ENCODE measurements at places on chromosomes 16 and 17.
A peak's percentile ranks its signal among the peaks of the same experiment; 100 is the strongest.

DNA sequence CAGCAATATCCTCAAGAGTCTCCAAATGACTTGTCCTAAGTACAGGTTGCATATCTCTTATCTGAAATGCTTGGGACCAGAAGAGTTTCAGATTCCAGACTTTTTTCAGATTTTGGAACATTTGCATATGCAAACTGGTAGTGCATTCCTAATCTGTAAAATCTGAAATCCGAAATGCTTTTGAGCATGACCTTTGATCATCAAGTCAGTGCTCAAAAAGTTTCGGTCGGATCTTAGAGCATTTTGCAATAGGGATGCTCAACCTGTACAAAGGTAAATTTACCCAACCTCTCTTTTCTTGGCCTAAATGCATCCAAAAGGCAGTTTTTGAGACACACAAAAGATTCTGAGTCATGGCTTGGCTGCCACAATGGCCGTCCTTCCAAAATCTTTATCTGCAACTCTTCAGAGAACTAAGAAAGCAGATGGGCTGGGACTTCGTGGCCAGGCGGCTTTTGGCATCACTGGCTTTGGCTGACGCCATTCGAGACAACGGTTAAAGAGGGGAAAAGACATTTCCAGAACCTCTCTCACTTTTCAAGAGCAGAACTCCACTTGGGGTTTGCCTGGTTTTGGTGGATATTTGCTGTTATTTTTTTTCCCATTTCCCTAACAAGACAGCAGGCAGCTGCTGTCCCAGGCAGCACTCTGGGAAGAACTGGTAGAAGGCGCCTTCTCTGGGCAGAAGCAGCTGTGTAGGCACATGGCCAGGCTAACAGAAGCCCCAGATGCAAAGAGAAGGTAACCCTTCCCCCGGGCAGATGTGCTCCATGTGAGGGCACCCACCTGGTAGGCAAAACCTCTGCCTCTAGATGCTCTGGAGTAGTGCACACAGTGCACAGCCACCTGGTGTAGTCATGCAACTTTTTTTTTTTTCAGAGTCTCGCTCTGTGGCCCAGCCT is 8.9 kb downstream of the CPPED1 start:
- no peak for DNase-seq

DNA sequence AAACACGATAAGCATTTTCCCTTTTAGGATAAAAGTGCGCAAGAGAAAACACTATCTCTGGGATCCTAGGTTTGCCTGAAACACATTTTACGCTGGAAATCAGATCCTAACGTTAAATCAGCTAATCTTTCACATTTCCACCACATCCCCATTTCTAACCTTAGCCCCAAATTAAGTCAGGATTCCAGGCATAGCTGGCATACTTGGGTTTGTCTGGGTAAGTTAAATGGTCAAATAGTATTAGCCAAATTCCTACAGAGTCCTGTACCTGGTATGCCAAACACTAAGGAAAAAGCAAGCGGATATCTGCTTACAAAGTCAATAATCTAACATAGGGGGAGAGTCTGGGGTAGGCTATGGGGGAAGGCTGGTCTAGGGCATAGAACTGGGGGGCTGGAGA is 557.4 kb upstream of the ZFHX3 start:
- no peak for DNase-seq

GRCh38 chr17:71519285-71519684 is 601.5 kb upstream of the SOX9 start:
- no peak for DNase-seq

- DNase-seq: no peak
Measured at GRCh38 chr16:50706250-50706649, 12.8 kb downstream of the NOD2 start.

GRCh38 chr16:12837291-12837690 is 33.6 kb upstream of the CPPED1 start:
- peak; percentile 59 for DNase-seq

DNA sequence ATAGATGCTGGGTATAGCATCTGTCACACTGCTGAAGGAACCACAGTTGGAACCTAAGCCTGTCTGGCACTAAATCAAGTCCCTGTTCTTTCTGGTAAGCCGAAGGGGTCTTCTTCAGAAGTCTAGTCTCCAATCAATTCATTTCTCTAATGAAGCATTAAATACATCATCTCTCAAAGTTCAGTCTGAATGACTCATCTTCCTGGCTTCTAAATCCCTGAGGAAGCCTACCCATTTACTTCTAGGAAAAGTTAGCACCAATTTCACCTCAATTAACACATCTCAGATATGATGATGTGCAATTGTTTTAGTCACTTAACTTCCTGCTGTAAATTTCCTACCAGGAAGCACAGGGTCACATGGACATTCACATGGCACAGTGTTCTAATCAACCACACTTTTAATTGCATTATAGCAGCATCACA is 49.9 kb downstream of the TEX14 start:
- peak; percentile 18 for DNase-seq

DNA sequence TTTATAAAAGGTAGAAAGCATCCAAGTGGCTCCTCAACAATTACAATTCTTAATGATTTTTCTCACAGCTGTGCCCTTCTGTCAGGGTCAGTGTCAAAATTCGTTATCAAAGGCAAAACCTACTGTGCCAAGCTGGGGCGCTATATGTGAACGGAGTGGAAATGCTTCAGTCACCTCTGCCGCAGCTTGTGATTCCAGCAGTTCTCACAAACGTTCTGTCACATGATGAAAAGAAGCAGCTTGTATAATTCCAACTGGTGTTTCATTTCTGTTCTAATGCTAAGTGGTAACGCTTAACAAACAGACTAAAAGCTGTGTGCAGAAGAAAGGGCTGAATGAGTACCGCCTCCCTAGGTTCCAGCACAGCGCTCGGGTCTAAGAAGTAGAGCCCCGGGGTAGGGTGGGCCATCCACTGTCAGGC is 14.2 kb downstream of the PLD6 start:
- DNase-seq: no peak

DNA sequence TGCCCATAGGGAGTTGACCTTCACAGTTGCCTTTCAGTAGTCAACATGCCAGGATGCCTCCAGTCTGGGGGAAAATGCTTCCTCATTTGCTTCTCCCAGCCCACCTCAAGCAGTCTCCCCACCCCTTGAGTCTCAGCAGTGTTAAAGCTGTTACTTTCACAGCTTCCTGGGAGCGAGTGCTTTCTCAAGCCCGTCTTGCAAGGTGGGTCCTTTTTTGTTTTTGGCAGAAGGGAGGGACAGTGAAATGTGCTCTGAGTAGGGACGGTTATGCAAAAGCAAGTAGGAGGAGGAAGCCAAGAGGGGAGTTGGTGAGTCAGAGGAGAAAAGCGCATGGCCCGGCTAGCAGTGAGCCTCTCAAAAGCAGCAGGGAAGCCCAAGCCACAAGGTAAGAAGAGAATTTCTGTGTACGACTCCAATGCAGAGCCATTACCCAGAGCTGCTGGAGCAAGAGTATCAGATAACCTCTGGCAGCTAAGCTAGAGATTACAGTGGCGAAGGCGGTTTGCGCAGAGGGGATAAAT is at the start of gene CHST4:
Gene CHST4 (plus strand): TSS at position 316 of the 521 bp plus-strand sequence. CDS start 10,252 bp downstream, outside the sequence.
- peak; percentile 26 for DNase-seq

- no peak for DNase-seq
Measured at GRCh38 chr17:33595828-33596227, 302.7 kb upstream of the ASIC2 start.

DNA sequence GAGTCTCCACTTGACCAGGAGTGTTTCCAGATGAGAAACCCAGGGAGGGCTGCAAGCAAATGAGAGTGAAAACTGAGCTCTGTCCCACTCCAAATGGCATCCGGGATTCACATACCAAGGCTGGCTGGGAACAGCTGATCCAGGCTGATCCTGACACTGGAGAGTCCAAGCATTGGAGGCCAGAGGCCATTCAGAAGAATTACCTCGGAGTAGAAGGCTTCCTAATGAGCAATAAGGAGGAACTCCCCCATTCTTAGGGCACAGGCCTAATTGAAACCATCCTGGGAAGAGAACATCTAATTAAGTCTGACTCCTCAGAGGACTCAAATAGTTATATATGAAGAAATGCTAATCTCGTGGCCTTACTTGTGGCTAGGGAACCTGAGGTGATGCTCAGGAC is 142.8 kb downstream of the PRKCA start:
- no peak for DNase-seq

DNA sequence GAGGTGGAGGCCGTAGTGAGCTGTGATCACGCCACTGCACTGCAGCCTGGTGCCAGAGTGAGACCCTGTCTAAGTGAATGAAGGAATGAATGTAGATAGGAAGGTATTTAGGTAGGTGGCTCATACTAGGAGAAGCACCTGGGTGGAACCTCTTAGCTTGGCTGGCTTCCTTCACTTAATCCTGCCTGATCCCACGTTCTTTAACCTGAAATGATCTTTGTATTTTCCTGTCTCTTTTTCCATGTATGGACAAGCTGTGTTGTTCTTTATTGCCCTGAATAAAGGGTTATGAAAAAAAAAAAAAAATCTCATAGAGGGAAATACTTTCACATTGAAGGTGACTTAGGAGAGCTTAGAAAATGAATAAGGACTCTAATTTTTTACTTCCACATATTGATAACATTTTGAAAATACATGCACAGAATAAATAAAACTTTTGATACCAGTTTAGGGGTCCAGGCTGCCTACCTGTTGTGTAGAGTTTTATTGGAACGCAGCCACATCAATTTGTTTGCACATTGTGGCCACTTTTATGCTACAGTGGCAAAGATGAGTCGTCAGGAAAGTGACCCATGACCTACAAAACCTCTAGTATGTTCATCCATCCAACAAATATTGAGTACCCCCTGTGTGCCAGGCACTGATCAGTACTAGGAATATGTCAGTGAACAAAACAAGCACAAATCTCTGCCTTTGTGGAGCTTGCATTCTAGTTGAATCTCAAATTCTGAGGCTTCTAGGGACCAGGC is 44.6 kb downstream of the VPS35L start:
- DNase-seq: no peak

DNA sequence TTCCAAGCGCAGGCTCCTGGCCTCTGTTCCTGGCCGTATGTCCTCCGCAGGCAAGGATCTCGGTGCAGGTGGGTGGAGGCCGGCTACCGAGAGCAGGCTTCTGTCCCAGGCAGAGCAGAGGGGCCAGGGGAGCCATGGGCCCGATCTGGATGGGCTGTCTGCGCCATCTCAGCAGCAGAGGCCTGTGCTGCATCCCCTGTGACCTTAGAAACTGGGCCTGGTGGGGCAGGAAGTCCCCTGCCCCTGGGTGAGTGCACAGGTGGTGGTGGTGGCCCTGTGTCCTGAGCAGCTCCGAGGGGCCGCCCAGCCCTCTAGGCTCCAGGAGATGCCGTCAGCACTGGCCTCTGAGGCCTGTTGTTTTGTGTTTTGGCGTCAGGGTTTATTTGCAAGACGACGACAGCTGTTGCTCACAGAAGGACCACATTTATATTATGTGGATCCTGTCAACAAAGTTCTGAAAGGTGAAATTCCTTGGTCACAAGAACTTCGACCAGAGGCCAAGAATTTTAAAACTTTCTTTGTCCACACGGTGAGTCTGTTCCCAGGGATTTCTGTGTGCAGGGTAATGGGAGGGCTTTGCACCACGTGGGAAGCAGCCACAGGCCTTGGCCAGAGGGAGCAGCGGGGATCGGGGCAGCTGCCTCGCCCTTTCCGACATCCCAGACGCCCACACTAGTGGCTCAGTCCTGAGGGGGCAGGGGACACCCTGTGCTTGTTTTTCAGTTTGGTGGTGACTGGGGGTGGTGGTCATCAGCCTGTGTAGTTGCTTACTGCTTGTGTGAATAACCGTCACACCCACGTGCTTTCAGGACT is 59.1 kb downstream of the PDPK1 start:
- no peak for DNase-seq

GRCh38 chr17:16817201-16817600 is 127.2 kb downstream of the CCDC144A start:
- no peak for DNase-seq

DNA sequence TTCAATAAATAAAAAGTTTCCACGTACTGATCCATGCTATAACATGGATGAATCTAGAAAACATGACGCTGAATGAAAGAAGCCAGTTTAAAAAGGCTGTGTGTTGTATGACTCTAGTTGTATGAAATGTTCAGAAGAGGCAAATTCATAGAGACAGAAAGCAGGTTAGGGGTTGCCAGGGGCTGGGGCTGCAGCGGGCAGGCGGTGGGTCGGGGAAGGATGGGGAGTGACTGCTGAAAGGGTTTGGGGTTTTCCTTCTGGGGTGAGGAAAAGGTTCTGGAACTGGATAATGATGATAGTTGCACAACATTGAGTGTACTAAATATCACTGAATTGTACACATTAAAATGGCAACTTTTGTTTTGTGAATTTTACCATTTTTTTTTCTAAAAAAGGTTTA is 36.3 kb downstream of the NOL11 start:
- no peak for DNase-seq

GRCh38 chr16:27816561-27816960 is 247.0 kb downstream of the GSG1L start:
- no peak for DNase-seq

GRCh38 chr16:82660075-82660645 is 33.4 kb downstream of the CDH13 start:
- DNase-seq: no peak

- DNase-seq: no peak
Measured at GRCh38 chr16:4882000-4882632, 34.8 kb downstream of the UBN1 start.

- DNase-seq: no peak
Measured at GRCh38 chr16:69928856-69929400, 22.2 kb upstream of the CLEC18A start.

- DNase-seq: no peak
Measured at GRCh38 chr17:59669411-59669810, 37.8 kb downstream of the PTRH2 start.

- DNase-seq: peak; percentile 96
Measured at GRCh38 chr16:55444754-55445485, 34.1 kb upstream of the MMP2 start.

DNA sequence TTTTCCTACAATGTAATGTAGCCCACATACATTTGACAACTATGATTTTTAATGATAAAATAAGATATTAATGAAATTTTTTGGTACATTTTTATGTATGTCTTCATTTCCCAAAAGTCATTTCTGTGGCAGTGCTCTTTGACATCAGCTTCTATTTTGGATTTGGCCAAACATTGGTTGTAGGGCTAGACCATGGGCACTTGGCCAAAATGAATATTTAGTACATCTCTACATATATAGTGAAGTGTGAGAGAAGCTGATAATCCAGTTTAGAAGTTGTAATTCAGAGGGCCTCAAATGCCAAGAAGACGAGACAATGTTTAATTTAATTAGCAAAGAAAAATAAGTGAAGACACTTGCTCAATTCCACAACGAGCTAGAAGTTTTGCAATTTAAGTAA is 724.9 kb upstream of the SOX9 start:
- DNase-seq: no peak

DNA sequence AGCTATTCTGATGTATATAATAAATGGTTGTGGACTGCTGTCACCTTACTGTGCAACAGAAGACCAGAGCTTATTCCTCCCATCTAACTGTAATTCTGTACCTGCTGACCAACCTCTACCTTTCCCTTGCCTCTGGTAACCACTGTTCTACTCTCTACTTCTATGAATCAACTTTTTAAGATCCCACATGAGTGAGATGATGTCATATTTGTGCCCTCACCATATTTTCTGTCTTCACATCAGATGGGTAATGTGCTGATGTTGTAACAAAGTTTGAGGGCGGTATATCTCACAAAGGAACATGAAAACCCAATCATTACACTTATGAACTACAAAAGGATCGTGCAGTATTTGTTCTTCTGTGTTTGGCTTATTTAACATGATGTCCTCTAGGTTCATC is 16.8 kb downstream of the BRD7 start:
- no peak for DNase-seq

- DNase-seq: no peak
Measured at GRCh38 chr17:35786941-35787432, 8.5 kb downstream of the MMP28 start.
